ENCODE measurements at places on chromosomes 6 and 20.

- DNase-seq: no peak
Observed at GRCh38 chr6:7180751-7181150, 73.0 kb downstream of the RREB1 start.

DNA sequence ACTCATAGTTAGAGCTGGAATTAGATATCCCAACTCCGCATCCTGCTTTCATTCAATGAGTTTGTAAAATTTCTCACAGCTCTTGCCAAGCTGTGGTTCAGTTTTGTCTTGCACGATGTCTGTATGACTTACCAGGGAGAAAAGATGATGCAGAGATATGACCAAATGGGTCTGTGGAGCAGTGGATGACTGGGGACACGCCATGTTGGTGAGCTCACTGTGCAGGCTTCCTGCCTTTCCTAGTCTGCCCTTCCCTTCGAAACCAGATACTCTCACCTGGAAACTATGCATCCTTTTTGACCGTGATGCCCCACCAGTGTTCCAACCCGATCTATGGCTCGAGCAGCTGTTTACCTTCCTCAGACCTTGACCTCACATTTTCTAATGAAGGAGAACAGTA lies 262.7 kb upstream of the BMP2 start:
- no peak for DNase-seq

DNA sequence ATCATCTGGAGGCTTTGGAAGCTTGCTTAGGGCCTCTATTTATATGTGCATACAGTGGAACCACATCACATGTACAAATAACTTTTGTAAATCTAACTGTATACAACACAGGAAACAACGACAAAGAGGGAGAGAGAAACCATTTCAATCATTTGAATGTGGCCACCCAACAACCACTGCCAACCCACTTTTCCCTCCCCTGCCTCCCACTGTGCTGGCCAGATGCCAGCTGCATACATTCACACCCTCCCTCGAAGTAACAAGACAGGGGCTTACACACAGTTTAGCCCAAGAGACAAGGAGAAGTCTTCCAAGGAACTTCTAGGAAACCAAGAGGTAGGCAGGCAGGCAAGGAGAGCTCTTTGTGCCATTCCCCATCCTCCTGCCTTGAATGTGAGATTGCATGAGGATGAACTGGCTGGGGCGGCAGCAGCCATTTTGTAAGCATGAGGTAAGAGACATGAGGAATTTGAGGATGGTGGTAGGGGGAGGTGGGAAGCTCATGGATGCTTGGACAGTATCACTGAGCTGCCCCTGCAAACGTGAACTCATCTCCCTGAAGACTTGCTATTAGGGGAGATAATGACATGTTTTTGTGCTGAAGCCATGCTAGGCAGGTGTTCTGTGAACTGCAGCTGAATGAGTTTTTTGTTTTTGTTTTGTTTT lies 18.2 kb downstream of the BMP7 start:
- no peak for DNase-seq

DNA sequence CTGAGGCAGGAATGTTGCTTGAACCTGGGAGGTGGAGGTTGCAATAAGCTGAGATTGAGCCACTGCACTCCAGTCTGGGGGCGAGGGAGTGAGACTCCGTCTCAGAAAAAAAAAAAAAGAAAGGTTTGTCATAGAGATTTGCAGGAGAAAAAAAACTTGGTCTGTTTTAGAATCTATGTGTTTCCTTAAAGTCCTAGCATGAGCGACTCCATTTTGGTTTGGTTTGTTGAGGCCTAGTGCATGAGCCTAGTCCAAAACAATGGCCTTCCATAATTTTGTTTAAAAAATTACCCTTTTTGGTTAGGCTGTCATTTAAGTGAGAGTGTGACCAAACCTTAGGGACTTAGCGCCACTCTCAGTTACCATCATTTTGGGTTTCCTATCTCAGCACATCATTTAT lies 8.2 kb upstream of the GNMT start:
- no peak for DNase-seq

DNA sequence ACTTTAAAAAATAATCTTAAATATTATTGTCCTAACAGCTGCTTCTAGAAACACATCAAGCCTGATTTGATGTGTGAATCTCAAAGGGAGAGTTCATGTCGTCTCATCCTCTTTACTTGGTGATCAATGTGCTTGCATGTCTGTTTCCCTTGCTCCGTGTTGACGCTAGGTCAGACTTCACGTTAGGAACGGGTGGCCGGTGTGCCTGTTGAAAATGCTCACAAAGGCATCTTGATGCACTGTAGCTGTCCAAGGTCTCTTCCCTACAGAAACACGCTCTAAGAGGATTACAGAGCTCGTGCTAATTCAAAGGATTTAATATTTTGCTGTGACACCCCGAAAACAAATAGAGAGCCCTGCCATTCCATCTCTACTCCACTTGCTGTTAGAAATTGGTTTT lies 84.6 kb downstream of the ID4 start:
- no peak for DNase-seq

- DNase-seq: no peak
Observed at GRCh38 chr6:13372688-13373487, 44.6 kb upstream of the TBC1D7 start.

- DNase-seq: peak; percentile 54
Observed at GRCh38 chr6:33118525-33119123, 42.8 kb downstream of the HLA-DPB1 start.

- DNase-seq: no peak
Observed at GRCh38 chr20:24765316-24766142, 183.5 kb upstream of the CST7 start.

GRCh38 chr6:128500014-128500413 lies 20.4 kb downstream of the PTPRK start:
- DNase-seq: no peak

GRCh38 chr6:29791162-29791561 lies 36.5 kb upstream of the HLA-G start:
- no peak for DNase-seq

DNA sequence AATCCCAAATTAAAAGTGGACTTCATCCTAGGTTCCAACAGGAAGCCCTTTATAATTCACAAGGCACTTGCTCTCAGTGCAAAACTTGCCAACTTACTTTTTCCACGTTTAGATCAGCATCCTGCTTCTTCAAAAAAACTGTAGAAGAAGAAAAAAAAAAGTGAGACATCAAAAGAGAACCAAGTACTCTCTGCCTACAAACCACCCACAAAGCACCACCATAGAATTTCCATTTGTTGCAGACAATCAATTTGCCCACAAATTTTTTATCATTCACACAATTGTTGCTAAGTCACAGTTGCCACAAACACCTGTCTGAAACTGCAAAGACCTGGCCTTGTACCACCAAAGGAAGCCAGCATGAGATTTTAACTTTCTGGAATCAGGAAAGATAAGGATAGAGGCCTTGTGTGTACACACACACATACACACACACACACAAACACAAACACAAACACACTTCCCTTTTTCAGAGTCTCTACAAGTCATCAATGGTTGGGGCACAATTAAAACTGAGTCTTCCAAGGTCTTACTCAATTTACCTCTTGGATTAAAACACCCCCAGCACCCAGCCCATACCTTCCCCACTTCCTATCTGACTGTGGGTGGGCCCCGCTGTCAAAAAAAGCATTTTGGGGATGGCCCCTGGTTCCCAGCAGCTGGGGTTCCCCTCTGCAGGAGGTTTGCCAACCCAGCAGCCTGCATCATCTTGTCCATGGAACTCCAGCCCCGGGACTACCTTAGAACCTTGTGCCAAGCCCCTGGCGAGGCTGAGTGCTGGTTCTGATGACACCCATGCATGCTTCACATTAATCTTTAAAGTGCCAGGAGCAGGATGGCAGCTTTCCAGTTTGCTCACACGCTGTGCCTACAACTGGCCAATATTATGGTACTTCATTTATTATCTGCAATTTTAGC lies 26.5 kb downstream of the FYN start:
- no peak for DNase-seq

GRCh38 chr6:42339991-42340401 lies 111.7 kb downstream of the TRERF1 start:
- peak; percentile 62 for DNase-seq

DNA sequence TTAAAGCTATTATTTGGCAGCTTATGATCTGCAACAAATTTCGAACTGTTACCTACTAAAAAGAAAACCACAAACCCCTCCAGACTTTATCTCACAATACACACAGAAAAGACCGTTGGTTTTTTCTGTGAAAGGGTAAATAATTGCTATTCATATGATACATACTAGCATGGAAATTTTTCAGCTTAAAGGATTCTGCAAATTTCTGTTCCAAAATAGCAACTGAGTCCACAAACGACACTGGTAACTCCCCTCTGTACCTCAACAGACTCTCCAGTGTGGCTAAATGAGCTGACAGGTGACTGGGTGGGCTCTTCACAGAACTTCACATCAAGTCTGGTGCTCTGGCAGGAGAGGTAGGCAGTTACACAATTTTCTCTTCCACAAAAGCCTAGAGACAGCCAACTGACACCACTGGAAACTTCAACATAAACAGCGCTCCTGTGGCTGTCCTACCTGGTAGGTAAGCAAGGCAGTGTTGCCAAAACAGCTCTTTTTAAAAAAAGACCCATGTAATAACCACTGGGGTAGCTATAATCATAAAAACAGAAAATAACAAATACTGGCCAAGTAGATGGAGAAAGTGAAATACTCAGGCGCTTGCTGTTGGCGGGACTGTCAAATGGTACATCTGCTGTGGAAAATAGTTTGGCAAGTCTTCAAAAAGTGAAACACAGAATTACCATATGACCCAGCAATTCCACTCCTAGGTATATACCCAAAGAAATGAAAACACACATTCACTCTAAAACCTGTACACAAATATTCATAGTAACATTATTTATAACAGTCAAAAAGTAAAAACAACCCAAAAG lies 37.8 kb downstream of the ELOVL5 start:
- no peak for DNase-seq

GRCh38 chr6:143515766-143516355 lies 4.3 kb upstream of the FUCA2 start:
- DNase-seq: no peak

- DNase-seq: no peak
Observed at GRCh38 chr6:84166395-84166794, 61.0 kb downstream of the CEP162 start.

GRCh38 chr20:3687655-3688054 lies 5.8 kb upstream of the ADAM33 start:
- peak; percentile 51 for DNase-seq

- DNase-seq: no peak
Observed at GRCh38 chr20:63377951-63378381, 16.8 kb upstream of the CHRNA4 start.

DNA sequence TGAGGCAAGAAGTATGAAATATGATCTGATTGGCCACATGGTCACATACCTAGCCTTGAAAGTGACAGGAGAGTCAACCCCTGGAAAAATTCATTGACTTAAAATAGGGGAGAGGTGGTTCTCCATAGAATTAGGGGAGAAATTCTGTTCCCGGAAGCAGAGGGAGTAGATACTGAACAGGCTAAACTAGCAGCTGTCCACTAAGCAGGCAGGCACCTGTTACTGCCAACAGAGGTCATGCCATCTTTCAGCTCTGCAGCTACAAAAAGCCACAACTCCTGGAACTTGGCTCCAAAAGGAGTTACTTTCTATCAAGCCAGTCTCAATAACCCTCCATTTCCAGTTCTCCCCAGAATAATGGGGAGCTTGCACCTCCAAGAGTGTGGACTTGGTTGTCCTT lies 352.5 kb downstream of the MAFB start:
- DNase-seq: no peak
